ENCODE measurements at places on chromosomes 1 and 21.

- no peak for DNase-seq
Observed at GRCh38 chr1:10773851-10774614, 22.4 kb downstream of the CASZ1 start.

DNA sequence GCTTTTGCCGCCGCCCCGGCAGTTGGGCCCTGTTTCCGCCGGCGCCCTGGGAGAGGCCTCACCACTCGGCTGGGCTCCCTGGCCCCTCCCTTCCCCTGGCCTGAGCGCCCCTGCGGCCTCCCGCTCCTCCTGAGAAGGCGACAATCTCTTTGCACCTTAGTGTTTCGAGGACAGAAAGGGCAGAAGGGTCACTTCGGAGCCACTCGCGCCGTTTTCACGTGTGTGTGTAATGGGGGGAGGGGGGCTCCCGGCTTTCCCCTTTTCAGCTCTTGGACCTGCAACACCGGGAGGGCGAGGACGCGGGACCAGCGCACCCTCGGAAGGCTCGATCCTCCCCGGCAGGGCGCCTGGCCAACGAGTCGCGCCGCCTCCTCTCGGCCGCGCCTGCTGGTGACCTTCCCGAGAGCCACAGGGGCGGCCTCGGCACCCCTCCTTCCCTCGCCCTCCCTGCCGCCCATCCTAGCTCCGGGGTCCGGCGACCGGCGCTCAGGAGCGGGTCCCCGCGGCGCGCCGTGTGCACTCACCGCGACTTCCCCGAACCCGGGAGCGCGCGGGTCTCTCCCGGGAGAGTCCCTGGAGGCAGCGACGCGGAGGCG, 432 bp upstream of the SIM2 start:
- no peak for DNase-seq

DNA sequence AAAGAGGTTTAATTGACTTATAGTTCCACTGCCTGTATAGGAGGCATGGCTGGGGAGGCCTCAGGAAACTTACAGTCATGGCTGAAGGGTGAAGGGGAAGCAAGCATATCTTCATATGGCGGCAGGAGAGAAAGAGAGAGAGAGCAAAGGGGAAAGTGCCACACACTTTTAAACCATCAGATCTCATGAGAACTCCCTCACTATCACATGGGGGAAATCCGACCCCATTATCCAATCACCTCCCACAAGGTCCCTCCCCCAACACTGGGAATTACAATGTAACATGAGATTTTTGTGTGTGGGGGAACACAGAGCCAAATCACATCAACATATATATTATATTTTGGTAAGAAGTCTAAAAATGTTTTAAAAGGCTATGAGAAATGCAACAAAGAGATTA, 27.2 kb downstream of the FABP3 start:
- no peak for DNase-seq

DNA sequence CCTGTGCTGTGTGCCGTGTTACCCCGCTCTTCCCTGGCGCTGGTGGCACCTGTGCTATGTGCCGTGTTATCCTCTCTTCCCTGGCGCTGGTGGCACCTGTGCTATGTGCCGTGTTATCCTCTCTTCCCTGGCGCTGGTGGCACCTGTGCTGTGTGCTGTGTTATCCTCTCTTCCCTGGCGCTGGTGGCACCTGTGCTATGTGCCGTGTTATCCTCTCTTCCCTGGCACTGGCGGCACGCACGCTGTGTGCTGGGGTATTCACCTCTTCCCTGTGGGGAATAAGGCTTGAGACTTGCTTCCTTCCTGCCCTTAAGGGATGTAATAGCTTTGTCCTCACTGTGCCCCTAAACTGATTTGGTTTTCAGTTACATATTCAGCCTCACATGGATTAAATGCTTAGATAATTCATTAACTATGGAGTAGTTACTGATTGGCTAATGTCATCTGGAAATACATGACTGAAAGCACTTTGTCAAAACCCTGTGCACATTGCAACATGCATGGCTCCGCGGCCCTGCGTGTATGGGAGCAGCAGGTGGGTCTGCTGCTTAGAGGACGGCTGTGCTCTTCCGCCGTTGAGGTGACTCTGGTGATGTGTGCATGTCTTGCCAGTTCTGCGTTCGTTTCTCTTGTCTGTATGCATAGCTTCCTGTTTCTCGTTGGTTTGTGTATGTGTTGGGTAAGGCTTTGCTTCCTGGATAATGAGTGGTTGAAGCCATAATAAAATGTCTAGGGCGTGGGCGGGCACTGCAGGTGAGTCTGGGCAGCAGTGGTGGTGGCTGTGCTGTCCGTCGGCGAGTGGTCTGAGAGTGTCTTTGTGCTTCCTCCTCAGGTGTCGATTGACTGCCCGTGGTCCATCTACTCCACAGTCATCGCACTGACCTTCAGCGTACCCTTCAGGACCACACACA, 17.9 kb upstream of the PWP2 start:
- DNase-seq: no peak

GRCh38 chr1:117268535-117269455, 58.1 kb upstream of the VTCN1 start:
- DNase-seq: peak; percentile 22

GRCh38 chr21:39696618-39697017, 48.4 kb upstream of the IGSF5 start:
- no peak for DNase-seq

- DNase-seq: no peak
Observed at GRCh38 chr1:50973255-50973654, 3.2 kb downstream of the CDKN2C start.

- peak; percentile 71 for DNase-seq
Observed at GRCh38 chr1:12709696-12710095, 6.2 kb upstream of the AADACL3 start.

DNA sequence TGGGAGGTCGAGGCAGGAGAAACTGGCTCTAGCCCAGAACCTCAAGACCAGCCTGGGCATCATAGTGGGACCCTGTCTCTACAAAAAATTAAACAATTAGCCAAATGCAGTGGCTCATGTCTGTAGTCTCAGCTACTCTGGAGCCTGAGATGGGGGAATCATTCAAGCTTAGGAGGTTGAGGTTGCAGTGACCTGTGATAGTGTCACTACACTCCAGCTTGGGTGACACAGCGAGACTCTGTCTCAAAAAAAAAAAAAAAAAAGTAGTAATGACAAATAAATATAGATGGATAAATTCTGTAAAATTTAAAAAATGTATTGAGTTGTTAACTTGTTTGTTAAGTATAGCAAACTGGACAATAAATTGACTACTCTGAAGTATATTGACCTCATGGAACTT, 5.9 kb upstream of the CDC14A start:
- DNase-seq: no peak

- DNase-seq: no peak
Observed at GRCh38 chr1:7912145-7912544, 28.5 kb downstream of the TNFRSF9 start.

- peak; percentile 1 for DNase-seq
Observed at GRCh38 chr21:40255518-40256444, 388.5 kb downstream of the PCP4 start.

DNA sequence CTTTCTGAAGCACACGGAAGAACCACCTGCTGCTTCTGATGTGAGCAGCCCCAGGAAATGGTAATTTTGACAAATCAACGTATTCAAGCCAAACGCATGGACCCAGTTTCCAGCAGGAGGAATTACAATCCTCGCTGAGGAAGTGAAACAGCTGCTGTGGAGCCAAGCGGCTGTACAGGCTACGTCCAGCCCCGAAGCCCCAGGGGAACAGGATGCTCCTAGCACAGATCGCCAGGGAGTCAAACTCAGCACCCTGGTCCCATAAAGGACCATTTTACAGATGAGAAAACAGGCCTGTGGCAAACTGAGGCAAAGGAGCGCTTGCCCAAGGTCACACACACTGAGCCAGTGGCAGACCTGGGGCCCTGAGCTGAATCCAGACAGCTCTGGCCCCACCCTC, 108.0 kb downstream of the PTPRU start:
- no peak for DNase-seq

- DNase-seq: no peak
Observed at GRCh38 chr1:30310966-30311742, 412.2 kb downstream of the MATN1 start.

- DNase-seq: no peak
Observed at GRCh38 chr1:65564493-65564892, 144.0 kb downstream of the LEPR start.

DNA sequence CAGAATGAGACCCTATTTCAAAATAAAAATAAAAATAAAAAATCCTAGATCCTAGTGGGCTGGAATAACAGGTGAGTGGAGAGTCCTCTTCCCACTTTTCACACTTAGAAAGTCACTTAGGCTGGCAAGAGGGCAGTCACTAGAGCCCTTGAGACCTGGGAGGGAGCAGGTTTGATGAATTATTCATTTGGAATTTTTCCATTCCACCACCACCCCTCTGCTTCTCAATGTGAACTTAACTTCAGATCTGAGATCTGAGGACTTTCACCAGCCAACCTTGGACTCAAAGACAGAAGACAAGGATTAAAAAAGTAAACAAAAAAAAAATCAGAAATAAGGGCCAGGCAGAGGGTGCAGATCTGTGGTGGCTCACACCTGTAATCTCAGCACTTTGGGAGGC, 16.5 kb downstream of the AKR7A3 start:
- no peak for DNase-seq

- DNase-seq: no peak
Observed at GRCh38 chr1:42723511-42723910, 16.5 kb downstream of the CLDN19 start.

- no peak for DNase-seq
Observed at GRCh38 chr1:15656464-15656863, 27.7 kb upstream of the PLEKHM2 start.

DNA sequence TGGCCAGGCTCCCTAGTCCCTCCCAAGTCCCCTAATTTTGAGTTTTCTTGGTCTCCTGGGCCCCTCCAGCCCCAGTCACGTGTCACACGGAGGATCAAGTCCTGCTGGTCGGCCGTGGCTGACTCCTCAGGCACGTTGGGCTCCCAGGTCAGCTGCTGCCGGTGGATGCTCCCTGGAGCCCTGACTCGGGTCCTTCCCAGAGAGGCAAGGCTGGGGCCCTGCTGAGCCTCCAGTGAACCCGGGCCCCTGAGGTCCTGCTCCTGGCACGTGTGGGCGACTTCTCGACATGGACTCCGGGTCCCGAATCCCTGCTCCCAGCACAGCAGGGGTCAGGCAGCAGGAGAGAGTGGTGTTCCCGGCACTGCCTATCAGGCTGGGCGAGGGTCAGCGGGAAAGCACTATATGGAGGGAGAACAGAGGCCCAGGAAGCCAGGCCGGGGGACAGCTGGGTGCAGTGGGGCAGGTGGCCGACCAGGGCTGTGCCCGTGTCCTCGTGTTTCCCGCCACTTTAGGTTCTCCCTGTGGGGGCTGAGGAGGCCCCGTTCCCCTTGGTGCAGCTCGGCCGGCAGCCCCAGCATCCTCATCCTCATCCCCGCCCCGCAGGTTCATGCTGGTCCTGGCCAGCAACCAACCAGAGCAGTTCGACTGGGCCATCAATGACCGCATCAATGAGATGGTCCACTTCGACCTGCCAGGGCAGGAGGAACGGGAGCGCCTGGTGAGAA, 13.2 kb downstream of the TMEM240 start:
- no peak for DNase-seq

DNA sequence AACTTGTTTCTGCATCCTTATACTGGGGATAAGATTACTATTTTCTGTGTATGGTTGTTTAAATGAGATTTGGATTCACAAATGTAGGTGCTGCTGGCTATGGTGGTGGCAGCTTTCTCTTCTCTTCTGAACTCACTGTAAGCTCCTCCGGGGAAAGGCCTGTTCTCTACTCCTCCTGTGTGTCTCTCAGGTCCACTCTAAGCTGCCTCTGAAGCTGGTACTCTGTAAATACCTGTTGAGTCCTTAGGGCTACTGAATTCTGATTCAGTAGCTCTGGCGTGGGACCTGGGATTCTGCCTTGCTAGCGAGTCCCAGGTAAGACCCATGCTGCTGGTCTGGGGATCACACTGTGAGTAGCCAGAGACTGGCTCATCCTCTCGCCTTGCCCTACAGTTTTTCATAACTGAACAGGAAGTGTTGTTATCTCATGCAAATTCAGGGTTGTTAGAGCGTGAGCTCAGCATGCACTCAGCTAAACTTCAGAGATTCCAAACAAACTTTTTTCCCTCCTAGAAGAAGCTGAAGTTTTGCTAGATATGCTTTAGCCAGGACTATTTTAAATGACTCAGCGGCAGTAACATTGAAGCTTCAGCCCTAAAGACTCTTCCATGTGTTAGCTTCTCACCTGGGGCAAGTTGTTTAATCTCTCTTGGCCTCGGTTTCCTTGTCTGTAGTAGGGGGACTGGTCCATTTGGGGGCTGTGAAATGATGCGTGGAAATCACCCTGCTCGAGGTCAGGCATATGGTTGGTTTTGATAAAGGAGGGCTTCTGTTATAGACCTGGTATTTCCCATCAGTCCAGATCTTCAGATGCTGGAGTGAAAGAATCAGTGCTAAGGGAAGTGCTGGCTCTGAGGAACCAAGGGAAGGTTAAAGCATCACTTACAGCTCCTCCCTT, 271.5 kb upstream of the TMEM51 start:
- DNase-seq: no peak

DNA sequence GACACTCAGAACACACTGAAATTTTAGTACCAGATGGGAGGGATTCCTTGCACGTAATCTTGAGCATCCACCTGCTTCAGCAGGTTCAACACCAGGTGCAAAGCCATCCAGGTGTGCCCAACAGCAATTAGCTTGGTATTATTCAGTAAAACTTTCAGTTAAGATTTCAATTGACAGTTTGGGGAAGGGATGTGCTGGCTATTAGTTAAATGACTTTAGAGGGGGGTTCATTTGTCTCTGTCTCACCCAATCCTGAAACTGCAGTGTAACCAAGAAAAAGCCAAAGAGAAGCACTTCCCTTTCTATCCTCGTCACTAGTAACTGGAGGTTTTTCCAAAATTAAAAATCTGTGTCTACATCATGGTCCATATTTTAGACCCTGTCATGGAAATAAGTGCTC, 90.9 kb downstream of the PIK3R3 start:
- no peak for DNase-seq

- no peak for DNase-seq
Observed at GRCh38 chr21:16308269-16308668, 578.5 kb downstream of the USP25 start.

GRCh38 chr1:58104960-58105359, 441.6 kb downstream of the OMA1 start:
- no peak for DNase-seq

DNA sequence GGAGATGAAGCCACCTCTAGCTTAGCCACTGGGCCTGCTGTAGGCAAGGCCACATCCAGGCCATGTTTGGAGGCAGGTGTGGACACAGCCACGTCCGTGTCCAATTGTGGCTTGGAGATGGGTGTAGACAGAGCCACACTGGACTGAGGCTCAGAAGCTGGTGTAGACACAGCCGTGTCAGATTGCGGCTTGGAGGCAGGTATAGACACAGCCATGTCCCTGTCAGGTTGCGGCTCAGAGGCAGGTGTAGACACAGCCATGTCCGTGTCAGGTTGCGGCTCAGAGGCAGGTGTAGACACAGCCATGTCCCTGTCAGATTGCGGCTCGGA, 2.2 kb downstream of the PERM1 start:
- DNase-seq: no peak

DNA sequence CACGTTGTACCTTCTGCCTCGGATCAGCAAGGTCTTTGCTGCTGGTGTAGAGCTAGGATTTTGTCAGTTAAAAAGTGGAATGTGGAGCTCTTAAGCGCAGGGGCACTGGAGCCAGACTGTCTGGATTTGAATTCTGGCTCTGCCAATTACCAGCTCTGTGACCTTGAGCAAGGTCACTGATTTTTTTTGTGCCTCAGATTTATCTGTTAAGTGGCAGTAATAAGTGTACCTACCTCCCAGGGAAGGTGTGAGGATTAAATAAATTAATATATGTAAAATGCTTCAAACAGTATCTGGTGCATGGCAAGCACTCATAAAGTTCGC, 40.3 kb downstream of the UBE2U start:
- no peak for DNase-seq

Data from EH (cell line).